H4 (cell line): ENCODE measurements at places on chromosomes 4 and X. TPM values are rescaled to one million over a fixed set of nuclear protein-coding genes. Genes with fewer than 3 reads are reported as not detected.

OGT gene
- total RNA-seq: 36.4 and 42.7 TPM in 2 replicates

PPBP gene
- total RNA-seq: not detected in 2 replicates

SPANXD gene
- total RNA-seq: 65.9 and 74.7 TPM in 2 replicates

KDR gene
- total RNA-seq: not detected in 2 replicates

IBSP gene
- total RNA-seq: not detected in 2 replicates

JAKMIP1 gene
- 0.21 and 0.64 TPM in 2 replicates for total RNA-seq

NPY1R gene
- 1.3 and 2.0 TPM in 2 replicates for total RNA-seq

SH3TC1 gene
- total RNA-seq: 2.2 and 4.5 TPM in 2 replicates

GC gene
- total RNA-seq: not detected in 2 replicates

AREG gene
- total RNA-seq: 0.91 TPM in 1 of 2 replicates, not detected in the other

HELQ gene
- 8.8 and 12.5 TPM in 2 replicates for total RNA-seq

UFSP2 gene
- total RNA-seq: 38.9 and 39.7 TPM in 2 replicates

PITX2 gene
- 5.7 and 11.7 TPM in 2 replicates for total RNA-seq

GAB3 gene
- total RNA-seq: 0.08 and 0.33 TPM in 2 replicates

CLTRN gene
- 0.12 TPM in 1 of 2 replicates, not detected in the other for total RNA-seq

PNCK gene
- total RNA-seq: 0.70 and 4.4 TPM in 2 replicates

WNK3 gene
- total RNA-seq: 0.37 and 0.58 TPM in 2 replicates

APELA gene
- total RNA-seq: 0.04 and 0.10 TPM in 2 replicates

CTAG2 gene
- not detected in 2 replicates for total RNA-seq

TMPRSS11D gene
- total RNA-seq: 0.04 TPM in 1 of 2 replicates, not detected in the other

GRIPAP1 gene
- 15.3 and 15.9 TPM in 2 replicates for total RNA-seq

RBM46 gene
- total RNA-seq: not detected in 2 replicates

MAGEC1 gene
- total RNA-seq: 6.7 and 7.4 TPM in 2 replicates

PFKFB1 gene
- not detected in 2 replicates for total RNA-seq

IL13RA1 gene
- 80.7 and 82.7 TPM in 2 replicates for total RNA-seq

IL3RA gene
- total RNA-seq: 0.72 and 1.1 TPM in 2 replicates

FABP2 gene
- not detected in 2 replicates for total RNA-seq

AVPR2 gene
- total RNA-seq: 0.14 and 0.33 TPM in 2 replicates

DCAF4L1 gene
- total RNA-seq: 0.14 TPM in 1 of 2 replicates, not detected in the other

FRG1 gene
- total RNA-seq: 48.3 and 49.6 TPM in 2 replicates

SATL1 gene
- not detected in 2 replicates for total RNA-seq

ITGB1BP2 gene
- 1.4 TPM in 1 of 2 replicates, not detected in the other for total RNA-seq

PDGFC gene
- 21.7 and 22.5 TPM in 2 replicates for total RNA-seq

TMSB15A gene
- total RNA-seq: 105 and 116 TPM in 2 replicates
